ENCODE measurements at places on chromosomes 2 and 18.

DNA sequence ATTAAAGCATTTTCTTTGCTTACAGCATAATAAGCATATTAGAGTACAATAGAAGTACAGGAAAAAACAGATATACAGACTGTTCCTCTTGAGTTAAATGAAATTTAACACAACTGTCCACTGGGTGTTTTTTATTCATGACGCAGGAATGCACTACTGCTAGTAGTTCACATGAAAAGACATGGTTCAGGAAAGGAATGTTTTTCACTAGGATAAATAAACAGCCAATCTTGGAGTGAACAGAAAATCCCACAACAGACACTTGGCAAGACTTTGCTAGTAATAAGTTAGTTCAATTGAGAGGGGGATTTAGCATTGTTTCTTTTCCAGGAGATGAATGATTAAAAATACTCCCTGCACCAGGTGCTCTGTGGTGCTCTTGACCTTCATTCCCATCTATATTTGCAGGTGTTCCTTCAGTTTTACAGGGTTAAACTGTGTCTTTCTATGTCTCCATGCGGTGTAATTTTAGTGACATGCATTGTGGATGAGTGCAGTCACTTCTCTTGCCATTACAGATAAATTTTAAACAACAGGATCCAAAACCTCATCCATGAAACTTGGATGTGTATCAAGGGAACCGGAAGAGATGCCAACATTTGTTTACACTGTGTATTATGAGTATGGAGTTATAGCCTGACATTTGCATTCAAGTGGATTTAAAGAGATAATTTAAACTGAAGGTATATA is 796.6 kb downstream of the DSC3 start:
- DNase-seq: no peak

GRCh38 chr18:47100212-47100831 is 50.0 kb downstream of the HDHD2 start:
- DNase-seq: no peak

DNA sequence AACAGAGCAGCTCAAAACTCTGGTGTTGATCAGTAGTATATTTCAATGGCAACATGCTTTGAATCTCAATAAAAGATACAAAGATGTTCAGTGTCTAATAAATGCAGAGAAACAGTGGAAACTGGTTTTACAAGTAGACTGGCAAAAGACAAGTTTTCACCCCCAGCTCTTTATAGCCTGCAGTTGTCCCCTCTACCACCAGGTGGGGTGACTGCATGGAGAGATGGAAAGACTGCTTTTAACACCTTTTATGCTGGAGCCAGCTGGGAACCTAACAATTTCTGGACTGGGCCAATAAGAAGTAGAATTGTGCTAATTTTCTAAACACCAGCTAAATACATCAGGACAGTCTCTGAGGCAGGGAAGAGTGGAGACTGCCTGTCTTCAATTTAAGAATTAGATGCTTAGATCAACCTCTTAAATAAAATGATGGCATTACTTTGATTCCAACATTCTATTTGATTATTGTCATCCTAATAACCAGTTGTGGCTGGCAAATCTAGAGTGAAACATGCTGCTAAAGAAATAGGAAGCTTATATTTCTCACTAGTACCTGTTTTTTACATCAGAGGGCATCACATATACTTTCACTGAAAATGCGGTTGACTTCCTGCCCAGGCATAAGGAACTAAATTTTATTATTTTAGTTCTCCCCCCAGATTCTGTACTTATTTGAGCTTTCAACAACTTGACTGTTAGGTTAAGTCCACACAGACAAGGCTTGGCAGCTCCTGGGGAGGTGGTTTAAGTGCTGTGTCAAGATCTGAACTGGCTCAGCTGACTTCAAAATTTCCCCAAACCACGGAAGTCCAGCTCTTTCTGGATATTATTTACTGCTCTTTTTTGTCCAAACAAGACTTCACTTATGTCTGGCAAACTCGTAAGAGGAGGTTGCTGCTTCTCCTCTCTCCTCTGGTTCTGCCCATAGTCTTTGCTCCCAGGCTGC is 140.5 kb downstream of the TPGS2 start:
- DNase-seq: peak; percentile 24

DNA sequence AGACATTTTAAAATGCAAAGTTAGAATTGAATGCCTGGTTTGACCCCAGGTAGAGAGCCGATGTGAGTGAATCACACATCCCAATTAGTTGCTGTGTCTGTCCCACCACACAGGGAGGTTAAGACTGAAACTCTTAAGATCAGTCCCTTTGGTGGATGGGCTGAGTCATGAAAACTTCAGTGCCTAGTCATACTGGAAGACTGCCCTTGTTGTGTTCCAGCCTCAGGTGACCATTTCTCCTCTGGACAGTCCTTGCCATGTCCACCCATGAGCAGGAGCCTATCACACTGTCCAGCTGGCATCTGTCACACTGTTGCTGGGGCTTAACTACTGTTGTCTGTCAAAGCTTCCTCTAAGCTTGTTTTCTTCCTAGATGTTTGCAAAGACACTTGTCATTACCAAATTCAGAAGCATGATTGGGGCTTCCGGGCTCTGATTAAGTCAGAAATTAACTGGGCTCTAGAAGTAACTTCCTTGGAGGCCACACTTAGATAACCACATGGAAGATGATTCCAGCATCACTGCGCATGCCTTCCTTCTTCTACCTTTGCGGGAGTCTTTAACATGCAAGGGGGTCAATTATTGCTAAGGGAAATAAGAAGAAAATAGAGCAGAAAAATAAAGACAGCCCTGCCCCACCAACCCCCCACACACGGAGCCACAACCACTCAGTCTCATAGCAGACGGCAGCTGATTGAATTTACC is 21.3 kb downstream of the CYRIA start:
- DNase-seq: no peak

GRCh38 chr2:225793736-225794550 is 394.4 kb downstream of the NYAP2 start:
- DNase-seq: no peak

- no peak for DNase-seq
These were observed 92.5 kb downstream of the HAUS1 start for GRCh38 chr18:46196627-46197243.

DNA sequence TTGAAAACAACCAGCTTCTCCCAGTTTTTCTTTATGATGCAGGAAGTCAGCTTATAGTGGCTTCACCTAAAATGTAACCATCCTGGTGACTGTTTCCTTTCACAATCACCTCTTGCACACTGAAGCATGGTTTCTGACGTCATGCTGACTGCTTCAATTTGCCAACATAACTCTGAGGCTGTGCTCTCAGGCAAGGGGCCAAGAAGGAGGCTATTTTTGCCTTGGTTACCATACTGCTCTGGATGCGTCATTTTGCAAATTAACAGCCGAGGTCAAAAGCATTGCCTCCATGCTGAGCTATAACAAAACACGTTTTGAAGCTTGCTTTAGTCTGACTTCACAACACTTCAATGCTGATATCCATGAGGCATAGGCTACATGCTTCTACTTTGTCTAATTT is 397.8 kb downstream of the METTL4 start:
- peak; percentile 16 for DNase-seq

GRCh38 chr2:236932831-236933361 is 152.8 kb upstream of the COPS8 start:
- no peak for DNase-seq

- no peak for DNase-seq
These were observed 4.9 kb downstream of the PXDN start for GRCh38 chr2:1739322-1739957.

DNA sequence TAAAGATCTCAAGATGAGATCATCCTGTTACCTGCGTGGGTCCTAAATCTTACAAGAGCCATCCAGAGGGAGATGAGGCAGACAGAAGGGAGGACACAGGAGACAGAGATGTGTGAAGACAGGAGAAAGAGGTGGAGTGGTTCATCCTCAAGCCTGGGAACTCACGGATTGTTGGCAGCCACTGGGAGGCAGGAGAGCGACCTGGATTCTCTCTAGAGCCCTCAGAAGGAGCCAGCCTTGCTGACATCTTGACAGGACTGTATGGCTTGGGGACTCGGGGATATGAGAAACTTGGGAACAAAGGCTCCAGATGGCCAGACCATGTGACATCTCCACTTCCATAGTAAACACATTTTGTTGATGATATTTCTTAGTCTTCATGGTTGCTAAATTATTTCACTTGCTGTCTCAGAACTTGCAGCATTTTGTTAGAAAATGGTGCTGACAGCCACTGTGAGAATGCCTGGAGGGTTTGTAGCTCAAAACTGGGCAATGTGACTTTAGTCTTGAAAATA is 57.8 kb upstream of the MC2R start:
- no peak for DNase-seq

DNA sequence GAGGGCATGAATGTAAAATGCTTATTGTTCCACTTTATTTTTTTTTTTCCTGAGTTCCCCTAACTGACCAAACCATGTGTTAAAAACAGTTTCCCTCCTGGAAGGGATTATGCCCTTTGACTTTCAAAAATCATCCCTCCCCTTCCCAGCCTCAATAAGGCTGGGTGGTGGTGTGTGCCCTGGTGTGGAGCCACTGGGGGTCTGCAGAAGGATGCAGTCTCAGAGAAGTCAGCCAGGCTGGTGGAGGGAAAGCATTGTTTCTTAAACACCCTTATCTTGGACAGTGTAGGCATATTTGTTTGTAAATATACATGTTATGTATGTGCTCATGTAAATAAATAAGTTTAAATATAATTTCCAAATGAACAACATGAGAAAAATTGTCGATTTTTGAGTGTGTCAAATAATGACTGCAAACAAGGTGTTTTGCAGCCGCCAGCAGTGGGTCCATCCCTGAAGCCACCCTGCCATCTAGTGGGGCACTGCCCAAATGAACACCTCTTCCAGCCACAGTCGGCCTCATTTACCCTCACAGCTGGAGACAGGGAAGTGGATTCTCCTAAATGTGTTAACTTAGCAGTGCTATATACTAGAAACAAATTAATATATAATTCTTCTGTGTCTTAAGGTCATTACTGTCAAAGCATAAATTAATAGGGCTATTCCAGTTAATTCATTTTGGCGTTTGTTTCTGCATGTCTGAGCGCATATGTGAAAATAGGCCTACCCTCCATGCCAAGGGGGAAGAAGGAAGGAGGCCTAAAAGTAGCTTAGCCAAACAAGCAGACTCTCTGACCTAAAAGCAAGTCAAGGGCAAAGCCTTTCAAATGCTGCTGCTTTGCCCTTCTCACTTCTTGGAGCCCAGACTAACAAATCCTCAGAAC is 209.6 kb upstream of the PIK3C3 start:
- DNase-seq: peak; percentile 19

- no peak for DNase-seq
These were observed 4.2 kb downstream of the SFT2D3 start for GRCh38 chr2:127705391-127706065.

DNA sequence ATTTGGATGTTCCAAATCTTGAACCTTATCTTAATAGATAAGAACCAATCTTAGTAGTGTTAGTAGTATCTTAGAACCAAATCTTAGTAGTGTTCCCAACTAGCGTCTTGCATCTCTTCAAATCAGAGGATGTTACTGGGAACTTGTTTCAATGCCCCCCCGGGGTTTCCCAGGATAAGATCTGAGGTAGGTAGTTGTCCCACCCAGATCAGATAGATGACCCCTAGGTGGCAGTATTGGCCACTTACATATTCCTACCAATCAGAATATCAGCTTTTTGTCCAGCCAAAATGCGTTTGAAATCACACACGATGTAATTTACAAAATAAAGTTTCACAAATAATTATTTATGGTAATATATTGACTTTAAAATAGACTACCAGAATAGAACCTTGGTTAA is 314.8 kb downstream of the MBD2 start:
- DNase-seq: peak; percentile 2

Measured in H54 (cell line).